CD14-positive monocyte (primary cell): ENCODE measurements at places on chromosomes 6 and 20. TPM values are rescaled to one million over a fixed set of nuclear protein-coding genes. Genes with fewer than 3 reads are reported as not detected.
A peak's percentile ranks its signal among the peaks of the same experiment; 100 is the strongest.

Gene PHACTR3
- 0.17 TPM in 1 of 2 replicates, not detected in the other for polyA plus RNA-seq

DNA sequence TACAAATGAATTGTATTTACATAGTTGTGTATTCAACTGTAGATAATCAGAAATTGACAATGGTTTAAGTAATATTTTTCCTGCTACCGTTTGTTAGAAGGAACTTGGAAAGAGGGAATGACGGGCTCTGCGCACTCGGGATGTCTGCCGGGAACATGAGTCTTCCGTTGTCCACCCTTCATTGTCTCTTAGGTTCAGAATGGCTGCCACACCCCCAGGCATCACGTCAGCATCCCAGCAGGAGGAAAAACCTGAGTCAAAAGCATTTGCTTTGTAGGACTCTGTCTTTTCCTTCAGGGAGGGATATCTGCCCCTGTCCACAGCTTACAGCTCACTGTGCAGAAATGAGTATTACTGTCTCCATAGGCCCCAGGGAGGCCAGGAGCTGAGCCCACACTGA lies 331.2 kb downstream of the THBS2 start:
- no peaks in the 10 kb centered on the region for H3K36me3 ChIP-seq
- H3K4me1 ChIP-seq: no peaks in the 10 kb centered on the region
- DNase-seq: no peak
- H3K27me3 ChIP-seq: no peaks in the 10 kb centered on the region
- no peak overlapping the region for H3K27ac ChIP-seq

Gene VSX1
- polyA plus RNA-seq: not detected

Gene C6orf132
- not detected for polyA plus RNA-seq

Gene ZSCAN23
- polyA plus RNA-seq: not detected

DNA sequence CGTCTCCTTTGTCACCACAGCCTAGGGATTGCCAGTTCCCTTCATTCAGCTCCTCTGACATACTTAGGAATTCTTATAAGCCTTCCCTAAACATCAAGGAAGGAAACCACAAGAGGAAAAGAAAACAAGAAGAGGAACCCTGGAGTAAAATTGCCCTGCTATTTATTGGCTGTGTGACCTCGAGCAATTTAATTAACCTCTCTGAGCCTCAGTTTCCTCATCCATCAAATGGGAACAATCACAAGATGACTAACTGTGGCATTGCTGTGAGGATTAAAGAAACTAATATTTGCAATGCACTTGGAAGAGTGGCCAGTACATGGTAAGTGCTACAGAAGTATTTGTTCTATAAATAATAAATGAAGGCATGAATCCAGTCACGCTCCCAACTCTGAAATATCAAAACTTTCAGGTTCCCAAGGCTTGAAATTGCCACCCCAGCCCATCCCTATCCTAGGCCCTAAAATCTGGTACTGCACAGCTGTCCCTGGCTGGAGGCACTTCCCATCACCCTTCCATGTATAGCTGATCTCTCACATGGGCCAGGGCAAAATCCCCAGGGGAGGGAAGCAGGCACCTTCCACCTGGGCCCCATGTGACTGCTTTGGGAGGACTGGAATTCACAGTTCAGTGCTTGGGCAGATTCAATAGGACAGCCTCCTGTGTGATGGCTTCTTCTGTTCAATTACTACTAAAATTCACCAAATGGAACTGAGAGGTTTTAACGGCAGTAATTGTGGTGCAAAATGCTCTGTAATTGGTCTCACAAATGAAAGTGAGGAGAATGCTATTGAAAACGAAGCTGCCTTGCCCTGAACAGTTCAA lies 78.0 kb upstream of the MAFB start:
- no peaks in the 10 kb centered on the region for H3K27me3 ChIP-seq
- H3K36me3 ChIP-seq: no peaks in the 10 kb centered on the region
- DNase-seq: no peak
- H3K4me3 ChIP-seq: no peak overlapping the region
- peaks cover 66% of the 10 kb centered on the region for H3K4me1 ChIP-seq
- H3K27ac ChIP-seq: no peak overlapping the region

DNA sequence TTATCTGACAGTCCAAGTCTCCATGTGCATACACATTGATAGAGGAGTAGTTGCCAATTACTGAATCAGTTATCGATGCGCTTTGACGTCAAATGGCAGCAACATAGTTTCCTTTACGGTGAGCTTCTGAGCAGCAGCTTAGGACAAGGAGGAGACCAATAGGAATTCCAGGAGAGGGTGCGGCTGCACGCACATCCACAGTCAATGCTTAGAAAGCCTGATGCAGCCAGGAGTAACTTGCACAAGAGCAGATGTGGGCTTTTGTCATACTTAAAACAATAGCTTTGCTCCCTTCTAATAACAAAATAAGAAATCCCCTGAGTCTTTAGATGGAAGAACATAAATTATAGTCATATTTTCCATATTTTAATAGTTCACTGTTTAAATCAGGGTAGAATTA lies 442.1 kb downstream of the BCKDHB start:
- H3K4me1 ChIP-seq: no peaks in the 10 kb centered on the region
- H3K27me3 ChIP-seq: no peaks in the 10 kb centered on the region
- no peaks in the 10 kb centered on the region for H3K36me3 ChIP-seq
- H3K27ac ChIP-seq: no peak overlapping the region

- H3K27ac ChIP-seq: no peak overlapping the region
- no peaks in the 10 kb centered on the region for H3K4me1 ChIP-seq
- no peak for DNase-seq
- H3K4me3 ChIP-seq: no peak overlapping the region
- no peaks in the 10 kb centered on the region for H3K27me3 ChIP-seq
Measured at GRCh38 chr6:140670021-140670420, 1295.6 kb upstream of the CITED2 start.

DNA sequence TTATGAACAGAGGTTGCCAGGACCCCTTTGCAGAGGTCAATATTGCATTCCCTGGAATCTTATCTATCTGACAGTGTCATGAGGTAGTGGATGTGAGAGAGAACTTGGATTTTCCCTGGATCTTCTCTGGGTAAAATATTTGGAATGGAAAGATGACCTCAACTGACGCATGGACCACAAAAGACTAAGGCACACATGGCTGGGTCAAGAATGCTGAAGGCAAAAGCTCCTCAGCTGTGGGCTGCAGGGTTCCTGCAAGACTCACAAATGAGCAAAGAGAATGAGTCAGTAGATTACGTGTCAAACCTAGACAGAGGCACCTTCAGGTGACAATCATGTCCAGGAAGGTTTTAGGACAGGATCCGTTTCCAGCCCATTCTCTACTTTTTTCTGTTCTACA lies 484.0 kb downstream of the C6orf118 start:
- DNase-seq: no peak
- no peak overlapping the region for H3K27ac ChIP-seq
- H3K36me3 ChIP-seq: no peaks in the 10 kb centered on the region

- peaks cover 22% of the 10 kb centered on the region for H3K36me3 ChIP-seq
- no peak overlapping the region for H3K4me3 ChIP-seq
- no peak for DNase-seq
Measured at GRCh38 chr6:106308985-106309384, 16.6 kb downstream of the ATG5 start.

Gene TTBK1
- polyA plus RNA-seq: not detected

Gene PARD6B
- 0.04 TPM for polyA plus RNA-seq

GRCh38 chr20:22381812-22382416 lies 202.5 kb downstream of the FOXA2 start:
- no peak for DNase-seq
- H3K4me3 ChIP-seq: no peak overlapping the region
- no peak overlapping the region for H3K27ac ChIP-seq
- H3K4me1 ChIP-seq: peaks cover 6% of the 10 kb centered on the region

Gene CYP39A1
- polyA plus RNA-seq: not detected

- H3K4me3 ChIP-seq: no peak overlapping the region
- DNase-seq: no peak
- no peaks in the 10 kb centered on the region for H3K36me3 ChIP-seq
- no peak overlapping the region for H3K27ac ChIP-seq
Measured at GRCh38 chr6:116881236-116881635, 4.2 kb downstream of the RFX6 start.

Gene DDRGK1
- polyA plus RNA-seq: 39.9 TPM

Gene LPA
- not detected for polyA plus RNA-seq

Gene CST7
- 3.2 TPM for polyA plus RNA-seq

DNA sequence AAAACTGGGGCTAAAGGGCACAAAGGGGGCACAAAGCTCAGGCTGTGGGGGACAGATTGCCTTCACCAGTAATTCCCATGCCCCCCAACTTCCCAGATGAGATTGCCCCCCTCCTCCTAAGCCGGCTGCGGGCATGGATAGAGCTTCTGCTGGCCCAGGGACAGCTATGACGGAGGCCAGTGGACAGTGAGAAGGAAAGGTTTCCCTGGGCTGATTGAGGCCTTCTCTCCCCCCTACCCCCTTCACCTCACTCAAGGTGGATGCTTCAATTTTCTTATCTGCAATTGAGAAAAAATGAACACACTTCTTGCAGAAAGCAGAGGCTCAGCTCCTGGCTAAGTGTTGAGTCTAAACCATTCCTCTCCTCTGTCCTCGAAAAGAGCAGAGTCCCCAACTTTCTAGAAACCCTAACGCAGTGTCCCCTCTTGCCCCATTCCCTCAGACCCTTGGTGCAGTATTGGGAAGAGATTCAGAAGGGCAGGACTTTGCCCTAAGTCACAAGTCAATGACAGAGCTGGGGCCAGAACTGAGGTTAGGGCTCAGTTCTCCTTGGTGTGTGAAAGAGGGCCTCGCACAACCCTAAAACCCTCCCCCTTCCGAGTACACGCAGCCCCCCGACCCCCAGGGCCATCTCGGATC lies 808 bp downstream of the SDC4 start:
- peaks cover 9% of the 10 kb centered on the region for H3K27me3 ChIP-seq
- no peaks in the 10 kb centered on the region for H3K36me3 ChIP-seq
- DNase-seq: no peak

DNA sequence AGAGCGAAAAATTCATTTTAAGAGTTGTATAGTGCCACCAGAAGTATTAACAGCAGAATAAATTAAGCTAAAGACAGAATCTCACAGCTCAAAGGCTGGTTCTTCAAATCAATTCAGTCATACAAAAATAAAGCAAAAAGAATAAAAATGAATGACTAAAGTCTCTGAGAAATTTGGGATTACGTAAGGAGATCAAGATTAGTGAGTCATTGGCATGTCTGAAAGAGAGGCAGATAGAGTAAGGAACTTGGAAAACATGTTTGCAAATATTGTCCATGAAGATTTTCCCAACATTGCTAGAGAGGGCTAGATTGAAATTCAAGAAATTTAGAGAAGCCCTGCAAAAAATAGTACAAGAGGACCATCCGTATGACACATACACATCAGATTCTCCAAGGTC lies 1413.9 kb upstream of the ADGRB3 start:
- H3K4me1 ChIP-seq: no peaks in the 10 kb centered on the region
- H3K36me3 ChIP-seq: no peaks in the 10 kb centered on the region
- DNase-seq: no peak
- H3K27ac ChIP-seq: no peak overlapping the region
- H3K27me3 ChIP-seq: no peaks in the 10 kb centered on the region

DNA sequence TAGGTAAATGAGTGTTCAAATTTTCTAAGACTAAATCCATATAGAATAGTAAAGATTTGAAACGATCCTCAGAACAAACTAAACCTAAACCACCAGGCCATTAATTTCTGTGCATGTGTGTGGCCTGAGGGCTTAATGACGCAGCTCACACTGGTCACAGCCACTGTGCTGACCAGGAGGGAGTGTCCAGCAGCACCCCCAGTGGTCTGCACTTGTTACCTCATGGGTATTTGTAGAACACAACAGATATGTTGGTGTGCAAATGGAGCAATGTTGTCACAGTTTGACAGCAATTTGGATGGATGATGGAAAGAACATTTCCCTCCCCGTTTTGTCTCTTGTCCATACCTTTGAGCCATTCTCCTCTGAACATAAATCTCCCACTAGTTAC lies 122.4 kb upstream of the EXOC2 start:
- H3K36me3 ChIP-seq: no peaks in the 10 kb centered on the region
- H3K27me3 ChIP-seq: no peaks in the 10 kb centered on the region
- no peak overlapping the region for H3K27ac ChIP-seq
- no peak for DNase-seq
- peaks cover 13% of the 10 kb centered on the region for H3K4me1 ChIP-seq

- H3K4me1 ChIP-seq: peaks cover 16% of the 10 kb centered on the region
- H3K27me3 ChIP-seq: peaks cover 66% of the 10 kb centered on the region
- H3K4me3 ChIP-seq: peak within 1 kb of the TSS; percentile 20
- no peaks in the 10 kb centered on the region for H3K36me3 ChIP-seq
Measured at GRCh38 chr6:128520436-128521281, at the start of gene PTPRK. TSS of gene PTPRK (minus strand) at chr6:128520599. CDS start at chr6:128520358, 241 bp downstream.

DNA sequence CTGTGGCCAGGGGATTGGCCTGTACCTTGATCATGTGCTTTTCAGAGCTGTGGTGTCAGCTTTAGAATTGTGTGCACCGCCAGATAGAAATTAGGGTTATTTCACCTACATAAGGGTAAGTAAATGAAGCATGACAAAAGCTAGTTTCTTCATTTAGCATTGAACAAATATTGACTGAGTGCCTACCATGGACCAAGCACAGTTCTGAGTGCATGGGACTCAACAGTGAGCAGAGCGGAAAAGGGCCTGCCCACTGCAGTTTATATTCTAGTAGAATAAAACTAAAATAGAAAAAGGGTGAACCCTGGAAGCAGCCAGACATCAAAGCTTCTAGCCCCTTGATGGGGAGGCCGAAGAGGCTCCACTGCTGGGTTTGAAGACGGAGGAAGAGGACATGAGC lies 25.6 kb downstream of the ECT2L start:
- H3K36me3 ChIP-seq: no peaks in the 10 kb centered on the region
- H3K27me3 ChIP-seq: no peaks in the 10 kb centered on the region
- no peak for DNase-seq
- no peak overlapping the region for H3K27ac ChIP-seq

Gene CCN6
- polyA plus RNA-seq: not detected in 2 replicates

Gene WFDC5
- not detected for polyA plus RNA-seq

Gene RBPJL
- polyA plus RNA-seq: not detected in 2 replicates

DNA sequence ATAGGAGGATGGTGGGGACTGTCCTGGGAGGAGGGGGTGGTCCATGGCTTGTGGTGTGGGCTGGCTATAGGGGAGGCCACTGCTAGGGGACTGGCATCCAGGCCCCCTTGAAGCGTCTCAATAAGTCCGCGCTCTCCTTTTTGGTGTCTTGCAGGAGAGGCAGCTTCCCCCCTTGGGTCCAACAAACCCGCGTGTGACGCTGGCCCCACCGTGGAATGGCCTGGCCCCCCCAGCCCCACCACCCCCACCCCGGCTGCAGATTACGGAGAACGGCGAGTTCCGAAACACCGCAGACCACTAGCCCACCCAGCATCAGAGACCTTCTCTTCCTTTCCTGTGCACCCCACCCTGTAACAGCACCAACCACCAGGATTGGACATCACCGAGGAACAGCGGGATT lies 2.8 kb upstream of the ZBTB9 start:
- no peak overlapping the region for H3K4me3 ChIP-seq
- H3K27ac ChIP-seq: peak overlapping the region; percentile 27
- no peaks in the 10 kb centered on the region for H3K27me3 ChIP-seq
- H3K4me1 ChIP-seq: peaks cover 69% of the 10 kb centered on the region
- H3K36me3 ChIP-seq: peaks cover 11% of the 10 kb centered on the region
